Sigmoid colon (tissue), 7 donors: ENCODE measurements at places on chromosomes 2 and 18. TPM values are rescaled to one million over a fixed set of nuclear protein-coding genes. Genes with fewer than 3 reads are reported as not detected.
A peak's percentile ranks its signal among the peaks of the same experiment; 100 is the strongest.

DNA sequence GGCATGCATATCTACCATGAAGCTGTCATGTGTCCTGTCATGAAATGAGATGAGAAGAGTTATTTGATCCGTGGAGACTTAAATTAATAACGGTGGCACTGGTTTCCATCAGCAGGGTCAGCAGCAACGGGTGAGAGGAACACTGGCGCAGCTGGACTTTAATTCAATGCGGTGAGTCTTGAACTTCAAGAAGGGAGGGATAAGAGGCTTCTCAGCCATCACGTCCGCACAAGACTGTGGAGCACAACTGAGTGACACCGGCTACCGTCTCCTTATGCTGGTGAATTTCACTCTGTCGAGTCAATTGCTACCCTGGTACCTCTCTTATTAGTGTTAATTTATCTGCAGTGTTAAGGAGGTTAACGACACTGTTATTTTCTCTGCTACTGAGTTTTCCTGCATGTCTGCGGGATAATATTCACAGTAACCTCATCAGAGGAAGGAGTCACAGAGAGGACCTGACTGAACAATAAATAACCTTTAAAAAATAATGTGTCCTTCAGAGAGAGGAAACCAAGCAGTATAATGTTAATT is 236.8 kb downstream of the EPHA4 start:
- DNase-seq = no peak
- H3K36me3 ChIP-seq = no peaks in the 10 kb centered on the region
- no peaks in the 10 kb centered on the region for H3K4me1 ChIP-seq
- no peak overlapping the region for H3K4me3 ChIP-seq
- H3K27me3 ChIP-seq = no peaks in the 10 kb centered on the region
- H3K27ac ChIP-seq = no peak overlapping the region

DNA sequence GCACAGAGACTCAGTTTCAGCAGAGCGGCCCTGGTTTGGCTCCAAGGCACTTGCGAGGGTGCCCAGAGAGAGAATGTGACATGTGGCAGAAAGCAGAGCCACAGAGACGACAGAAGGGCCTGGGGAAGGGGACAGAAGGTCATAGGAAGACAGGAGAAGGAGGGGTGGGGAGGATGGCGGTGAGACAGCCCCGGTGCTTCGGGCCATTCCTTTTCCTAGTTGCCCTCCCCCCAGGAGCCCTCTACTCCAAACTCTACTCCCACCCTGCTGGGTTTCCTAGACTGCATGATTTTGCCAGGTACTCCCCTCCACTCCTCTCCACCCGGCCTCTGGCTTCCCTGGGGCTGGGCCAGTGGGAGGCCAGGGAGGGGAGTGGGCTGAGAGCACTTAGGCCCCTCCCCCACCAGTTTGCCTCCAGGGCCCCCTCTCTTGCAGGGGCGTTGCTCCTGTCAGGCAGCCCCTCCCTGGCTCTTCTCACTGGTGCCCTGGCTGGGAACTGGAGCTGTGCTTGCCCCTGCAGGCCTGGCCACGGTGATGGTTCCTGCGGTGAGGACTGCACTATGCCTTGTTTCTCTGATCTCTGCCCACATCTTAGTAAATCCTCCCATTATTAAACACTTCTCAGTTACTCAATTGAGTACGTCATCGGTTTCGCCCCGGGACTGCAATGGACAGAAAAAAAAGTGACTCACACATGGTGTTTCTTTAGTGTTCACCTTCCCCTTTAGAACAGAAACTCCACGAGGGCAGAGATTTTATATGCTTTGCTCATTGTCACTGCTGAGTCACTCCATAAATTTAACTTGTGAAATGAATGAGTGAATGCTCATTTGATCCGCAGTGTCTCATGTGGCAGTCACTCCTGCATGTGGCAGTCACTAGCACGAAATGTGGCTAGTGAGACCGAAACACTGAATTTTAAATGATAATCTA is 58.7 kb upstream of the SP3 start:
- H3K4me3 ChIP-seq = no peak overlapping the region
- no peaks in the 10 kb centered on the region for H3K27me3 ChIP-seq
- H3K36me3 ChIP-seq = no peaks in the 10 kb centered on the region

TRIM43 gene
- not detected for total RNA-seq

- DNase-seq = no peak
- no peaks in the 10 kb centered on the region for H3K36me3 ChIP-seq
- H3K27me3 ChIP-seq = no peaks in the 10 kb centered on the region
- H3K4me3 ChIP-seq = no peak overlapping the region
- H3K27ac ChIP-seq = no peak overlapping the region
These were observed 60.5 kb upstream of the LGALSL start for GRCh38 chr2:64393383-64394010.

KCNG2 gene
- not detected for total RNA-seq

DNA sequence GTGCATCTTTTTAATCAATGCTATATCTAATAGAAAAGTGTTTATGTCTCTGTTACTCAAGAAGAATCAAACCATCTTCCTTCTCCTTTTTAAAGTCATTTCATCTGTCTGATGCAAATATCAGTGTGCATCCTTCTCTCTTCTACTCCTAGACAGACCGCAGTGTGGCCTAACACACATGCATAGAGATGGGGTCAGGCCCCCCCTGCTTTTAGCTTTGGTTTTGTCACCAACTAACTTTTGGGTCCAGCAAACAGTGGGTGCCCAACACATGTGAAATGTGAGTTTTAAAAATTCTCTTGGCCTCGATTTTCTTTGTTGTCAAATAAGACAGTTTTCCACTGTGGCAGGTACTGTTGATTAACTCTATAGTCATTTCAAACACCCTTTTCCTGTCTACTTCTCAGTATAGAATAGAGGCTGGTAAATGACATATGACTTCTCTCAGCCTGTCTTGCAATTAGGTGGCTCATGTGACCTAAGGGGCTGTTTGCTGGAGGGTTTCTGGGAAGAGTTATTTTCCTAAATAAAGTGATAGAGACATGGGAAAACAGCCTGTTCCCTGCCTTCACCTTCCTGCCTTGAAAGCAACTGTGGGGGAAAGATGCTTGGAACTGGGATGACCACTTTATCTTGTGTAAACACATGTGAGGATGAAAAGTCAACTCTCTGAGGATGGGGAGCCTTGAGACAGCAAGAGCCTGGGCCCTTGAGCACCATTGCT is 65.7 kb upstream of the DARS1 start:
- no peak for DNase-seq
- no peak overlapping the region for H3K4me3 ChIP-seq
- no peaks in the 10 kb centered on the region for H3K27me3 ChIP-seq
- no peak overlapping the region for H3K27ac ChIP-seq
- H3K4me1 ChIP-seq = no peaks in the 10 kb centered on the region
- H3K36me3 ChIP-seq = no peaks in the 10 kb centered on the region

DNA sequence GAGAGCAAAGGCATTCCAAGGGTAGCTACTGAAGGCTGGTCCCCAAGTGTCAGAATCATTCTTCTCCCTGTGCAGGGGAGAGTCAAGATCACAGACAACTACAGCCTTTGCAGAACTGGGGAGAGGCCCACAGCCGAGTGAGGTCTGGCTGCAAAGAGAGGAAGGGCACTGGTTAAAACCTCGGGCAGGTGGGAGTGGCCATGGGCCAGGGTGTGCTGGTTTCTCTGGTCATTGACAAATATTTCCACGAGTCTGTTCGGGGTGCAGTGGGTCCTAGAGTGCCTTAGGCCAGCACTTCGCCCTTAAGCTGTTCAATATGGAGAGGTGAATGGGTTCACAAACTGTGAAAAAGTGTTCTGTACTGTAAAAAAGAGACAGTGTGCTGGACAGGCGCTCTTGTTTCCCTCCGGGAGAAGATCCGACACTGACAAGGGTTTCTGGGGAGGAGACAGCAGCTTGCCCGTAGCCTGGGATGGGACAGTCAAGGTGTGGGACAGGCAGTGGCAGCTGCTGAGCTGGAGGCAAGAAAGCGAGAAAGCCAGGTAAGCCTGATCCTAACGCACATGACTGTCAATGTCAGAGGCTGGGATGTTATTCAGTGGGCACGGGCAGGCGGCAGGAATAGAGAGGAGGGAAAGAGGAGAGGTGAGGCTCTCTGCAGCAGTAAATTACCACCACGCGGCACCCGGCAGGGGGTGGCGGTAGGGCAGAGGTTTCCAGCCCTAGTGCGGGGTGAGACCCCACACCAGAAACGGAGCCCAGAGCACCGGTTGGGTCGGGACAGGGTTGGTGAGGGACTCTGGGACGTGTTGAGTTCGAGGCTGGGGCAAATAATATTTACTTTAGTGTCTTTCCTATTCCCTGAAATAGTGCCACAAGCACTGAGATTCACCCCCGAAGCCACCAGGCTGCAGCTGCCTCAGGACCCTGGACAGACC is 2.0 kb downstream of the NPPC start:
- H3K4me1 ChIP-seq = peaks cover 22% of the 10 kb centered on the region
- H3K4me3 ChIP-seq = no peak overlapping the region
- no peak overlapping the region for H3K27ac ChIP-seq

DNA sequence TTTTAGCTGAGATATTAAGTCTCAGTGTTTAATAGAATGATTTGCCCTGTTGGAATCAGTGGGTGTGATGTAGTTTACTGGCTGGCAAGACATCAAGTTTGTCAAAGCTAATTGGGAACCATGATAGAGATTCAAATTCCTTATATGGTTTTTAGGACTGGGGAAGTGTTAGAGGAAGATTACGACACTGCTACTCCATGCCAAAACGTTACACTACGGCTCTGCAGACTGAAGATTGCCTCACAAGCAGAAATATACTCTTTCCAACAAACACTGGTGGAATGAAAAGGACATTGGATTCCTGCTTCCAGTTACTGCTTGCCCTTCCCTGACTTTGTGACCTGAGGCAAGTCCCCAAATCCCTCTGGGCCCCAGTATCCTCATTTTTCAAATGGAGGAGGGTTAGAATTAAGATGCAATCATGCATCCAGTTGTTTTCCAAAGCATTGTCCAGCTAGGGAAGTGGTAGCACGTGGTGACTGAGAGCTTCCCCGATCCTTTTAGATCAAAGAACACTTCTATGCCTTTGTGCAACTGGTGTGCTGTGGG is 147.6 kb downstream of the CDC42EP3 start:
- H3K27ac ChIP-seq = peak overlapping the region; percentile 74
- H3K27me3 ChIP-seq = no peaks in the 10 kb centered on the region
- H3K4me3 ChIP-seq = no peak overlapping the region
- peaks cover 36% of the 10 kb centered on the region for H3K4me1 ChIP-seq
- DNase-seq = peak; percentile 86
- H3K36me3 ChIP-seq = no peaks in the 10 kb centered on the region

DNA sequence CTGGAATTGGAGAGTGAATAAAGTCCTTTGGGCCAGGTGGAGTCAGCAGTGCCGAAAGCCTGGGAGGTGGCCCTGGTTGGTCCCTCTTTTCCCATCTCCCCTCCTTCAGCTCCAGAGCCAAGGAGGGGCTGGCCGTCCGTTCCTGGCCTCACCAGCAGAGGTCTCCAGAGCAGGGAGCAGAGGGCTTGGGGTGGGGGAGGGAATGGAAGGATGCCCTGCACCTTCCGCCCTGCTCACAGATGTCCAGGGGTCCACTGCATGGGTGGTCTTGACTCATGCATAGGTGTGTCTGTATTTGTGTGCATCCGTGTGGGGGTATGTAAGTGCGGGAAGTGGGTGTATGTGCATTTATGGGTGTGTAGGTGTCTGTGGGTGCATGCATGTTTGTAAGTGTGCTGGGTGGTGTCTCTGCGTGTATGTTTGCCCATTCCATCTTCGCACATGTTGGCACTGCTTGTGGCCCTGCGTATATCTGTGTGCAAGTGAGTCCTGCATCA is 201.8 kb downstream of the ZFP36L2 start:
- no peaks in the 10 kb centered on the region for H3K36me3 ChIP-seq
- H3K4me3 ChIP-seq = no peak overlapping the region
- no peaks in the 10 kb centered on the region for H3K27me3 ChIP-seq
- DNase-seq = peak; percentile 87
- peaks cover 12% of the 10 kb centered on the region for H3K4me1 ChIP-seq
- H3K27ac ChIP-seq = peak overlapping the region; percentile 48

EIF5B gene
- total RNA-seq = 32.7 TPM

CXCR4 gene
- 5.0 TPM for total RNA-seq

GRCh38 chr2:233481368-233482142 is 85.0 kb downstream of the USP40 start:
- peaks cover 26% of the 10 kb centered on the region for H3K36me3 ChIP-seq
- no peaks in the 10 kb centered on the region for H3K27me3 ChIP-seq
- peak overlapping the region; percentile 28 for H3K4me3 ChIP-seq

DNA sequence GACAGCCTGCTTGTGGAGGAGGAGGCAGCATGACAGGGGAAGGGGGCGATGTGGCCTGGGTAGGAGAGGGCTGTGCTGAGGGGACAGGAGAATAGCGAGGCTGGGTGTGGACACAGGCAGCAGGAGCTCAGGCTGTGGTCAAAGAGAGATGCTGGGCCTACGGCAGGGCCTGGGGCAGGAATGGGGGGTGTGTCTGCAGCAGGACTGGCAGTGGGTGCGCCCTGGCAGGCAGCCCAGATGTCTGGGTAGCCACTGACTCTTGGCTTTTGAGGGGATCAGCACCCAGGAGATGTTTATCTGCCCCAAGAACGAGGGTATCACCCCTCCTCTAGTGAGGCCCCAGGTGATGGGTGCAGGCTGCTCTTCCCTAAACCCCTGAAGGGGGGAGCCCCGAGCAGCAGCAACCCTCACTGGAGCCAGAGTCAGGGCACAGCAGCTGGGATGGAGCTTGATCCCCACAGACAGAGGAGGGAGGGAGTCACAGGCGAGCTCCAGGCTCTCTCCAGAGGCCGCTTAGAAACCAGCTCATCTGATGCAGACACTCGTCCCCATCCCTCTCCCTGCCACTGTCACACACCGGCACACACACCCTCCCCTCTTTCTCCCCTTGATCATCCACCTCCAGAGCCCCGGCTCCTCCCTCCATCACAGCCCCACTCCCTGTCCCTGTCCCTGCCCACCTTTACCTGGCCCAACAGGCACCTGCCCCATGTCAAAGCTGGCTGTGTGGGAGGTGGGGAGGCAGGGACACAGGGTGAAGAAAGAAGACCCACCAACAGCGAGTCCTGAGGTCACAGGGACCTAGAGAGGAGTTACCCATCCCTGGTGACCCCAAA is 29.8 kb upstream of the TNS1 start:
- no peak overlapping the region for H3K4me3 ChIP-seq
- H3K27me3 ChIP-seq = no peaks in the 10 kb centered on the region
- H3K27ac ChIP-seq = no peak overlapping the region
- H3K36me3 ChIP-seq = no peaks in the 10 kb centered on the region
- peaks cover 6% of the 10 kb centered on the region for H3K4me1 ChIP-seq

TRPM8 gene
- total RNA-seq = not detected

DNA sequence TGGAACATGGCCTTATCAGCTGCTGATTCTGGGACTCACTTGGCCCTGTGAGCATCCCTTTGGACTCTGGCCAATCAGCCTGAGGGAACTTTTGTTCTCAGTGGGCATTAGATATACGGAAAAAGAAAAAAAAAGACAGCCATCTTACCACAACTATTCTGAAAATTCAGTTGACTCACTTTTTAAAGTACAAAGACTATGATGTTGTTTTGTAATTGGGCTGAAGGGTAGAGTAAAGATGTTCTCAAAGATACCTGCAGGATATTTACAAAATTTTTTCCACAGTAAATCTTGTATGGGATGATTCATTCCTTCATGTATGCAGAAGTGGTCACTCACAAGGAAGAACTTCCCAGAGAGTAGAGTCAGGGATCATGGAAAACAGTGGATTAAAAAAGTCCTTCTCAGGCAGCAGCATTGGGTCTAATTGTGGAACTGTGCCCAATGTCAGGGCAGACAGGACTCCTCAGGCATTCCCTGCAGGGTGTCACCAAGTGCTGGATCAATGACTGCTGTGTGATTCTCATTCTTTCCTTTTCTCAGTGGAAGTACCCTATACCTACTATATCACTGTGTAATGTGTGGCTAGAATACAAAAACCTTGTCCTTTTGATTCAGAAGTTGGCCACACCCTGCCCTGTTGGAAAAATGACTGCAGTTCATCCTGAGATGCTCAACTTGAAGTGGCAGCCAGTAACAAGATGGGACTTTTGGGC is 35.4 kb downstream of the SULT1C4 start:
- DNase-seq = no peak
- H3K4me1 ChIP-seq = no peaks in the 10 kb centered on the region
- H3K27me3 ChIP-seq = no peaks in the 10 kb centered on the region
- H3K4me3 ChIP-seq = no peak overlapping the region

DSC2 gene
- total RNA-seq = 2.1 TPM
